ENCODE measurements at places on chromosomes 7 and 10.

GRCh38 chr7:133910761-133911160 is 216.4 kb upstream of the LRGUK start:
- no peak for DNase-seq

- peak; percentile 67 for DNase-seq
These were observed 7.8 kb downstream of the HPS6 start for GRCh38 chr10:102072673-102073527.

- DNase-seq, result no peak
These were observed 2.4 kb downstream of the MIOS start for GRCh38 chr7:7569081-7569527.

DNA sequence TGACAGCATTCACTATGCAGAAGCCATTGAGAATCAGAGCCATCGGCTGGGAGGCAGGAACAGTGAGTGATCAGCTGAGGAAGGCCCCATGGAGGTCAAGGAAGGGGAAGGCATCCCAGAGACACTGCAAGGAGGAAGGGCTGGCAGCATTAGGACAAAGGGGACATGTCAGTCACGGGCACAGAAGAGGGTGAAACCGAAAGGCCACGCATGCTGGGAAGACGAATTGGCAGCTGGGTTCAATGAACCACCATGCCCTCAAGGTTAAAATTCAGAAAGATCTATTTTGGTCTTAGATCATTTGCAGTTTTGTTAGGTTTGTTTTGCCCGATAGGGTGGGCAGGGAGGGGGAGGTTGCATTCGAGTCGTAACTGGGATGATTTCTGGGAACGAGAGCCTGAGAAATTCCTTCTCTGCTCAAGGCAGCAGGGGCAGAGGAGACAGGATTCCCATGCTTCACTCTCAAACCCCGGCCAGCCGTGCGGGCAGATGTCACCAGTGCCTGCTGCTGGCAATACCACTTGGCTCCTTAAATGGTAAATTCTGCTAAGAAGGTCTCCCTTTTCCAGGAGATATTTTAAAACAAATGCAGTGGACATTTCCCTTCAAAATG is 57.7 kb downstream of the ASB13 start:
- DNase-seq, result no peak

DNA sequence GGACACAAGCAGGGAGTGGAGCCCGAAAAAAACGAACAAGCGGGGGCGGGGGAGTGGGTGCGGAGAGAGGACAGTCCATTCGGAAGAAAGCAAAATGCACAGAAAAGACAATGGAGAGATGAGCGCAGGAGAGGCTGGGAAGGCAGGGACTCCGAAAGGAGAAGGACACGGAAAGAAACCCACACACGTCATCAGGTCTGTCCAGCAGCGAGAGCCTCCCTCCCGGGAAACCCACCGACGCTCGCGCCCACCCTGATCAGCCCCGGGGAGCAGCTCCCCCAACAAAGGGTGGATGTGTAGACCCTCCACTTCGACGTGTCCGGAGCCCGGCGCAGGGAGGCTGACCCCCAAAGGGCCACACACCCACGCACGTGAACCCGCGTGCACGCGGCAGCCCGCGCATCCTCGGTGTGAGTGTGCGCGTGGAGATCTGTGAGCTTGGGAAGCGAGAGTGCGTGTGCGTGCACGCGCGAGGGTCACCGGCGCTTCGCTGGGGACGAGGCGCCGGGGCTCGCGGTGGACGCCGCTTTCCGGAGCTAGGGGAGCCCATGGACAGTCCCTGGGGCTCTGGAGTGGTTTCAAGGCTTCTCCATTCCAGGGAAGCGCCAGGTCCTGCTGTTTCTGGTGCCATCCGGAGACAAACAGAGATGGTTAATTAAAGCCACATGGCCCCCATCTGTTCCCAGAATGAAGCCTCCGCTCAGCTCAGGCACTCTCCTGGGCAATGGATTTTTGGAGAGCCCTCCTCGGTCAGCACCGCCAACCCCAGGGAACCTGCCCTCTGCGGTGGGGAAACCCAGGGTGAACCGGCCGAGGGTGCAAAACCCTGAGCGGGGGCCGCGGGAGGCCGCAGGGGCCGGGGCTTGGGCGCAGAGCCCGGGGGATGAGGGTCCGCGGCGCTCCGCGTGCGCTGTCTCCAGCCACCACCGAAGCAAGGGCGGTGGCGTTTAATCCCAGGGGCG is 916 bp downstream of the LAMB1 start:
- peak; percentile 1 for DNase-seq

- no peak for DNase-seq
These were observed 179.3 kb downstream of the TFEC start for GRCh38 chr7:115851291-115851690.

DNA sequence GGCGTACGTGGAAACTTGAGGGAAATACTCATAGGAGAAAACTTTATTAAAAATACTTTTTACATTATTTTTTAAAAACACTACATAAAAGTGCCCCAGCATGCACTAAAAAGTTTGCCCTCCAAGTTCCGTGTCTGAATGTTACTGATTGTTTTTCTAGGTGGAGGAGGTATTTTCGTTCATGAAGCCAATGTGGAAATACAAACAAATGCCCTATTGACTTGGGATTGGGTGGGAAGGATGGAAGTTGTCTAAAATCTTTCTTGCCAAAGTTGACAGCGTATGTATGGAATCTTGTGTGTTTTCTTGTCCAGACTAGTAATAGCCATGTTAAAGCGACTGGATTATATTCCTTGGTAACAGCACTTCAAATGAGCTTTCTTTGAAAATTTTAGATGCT is 1.2 kb downstream of the PROSER2 start:
- DNase-seq, result no peak

DNA sequence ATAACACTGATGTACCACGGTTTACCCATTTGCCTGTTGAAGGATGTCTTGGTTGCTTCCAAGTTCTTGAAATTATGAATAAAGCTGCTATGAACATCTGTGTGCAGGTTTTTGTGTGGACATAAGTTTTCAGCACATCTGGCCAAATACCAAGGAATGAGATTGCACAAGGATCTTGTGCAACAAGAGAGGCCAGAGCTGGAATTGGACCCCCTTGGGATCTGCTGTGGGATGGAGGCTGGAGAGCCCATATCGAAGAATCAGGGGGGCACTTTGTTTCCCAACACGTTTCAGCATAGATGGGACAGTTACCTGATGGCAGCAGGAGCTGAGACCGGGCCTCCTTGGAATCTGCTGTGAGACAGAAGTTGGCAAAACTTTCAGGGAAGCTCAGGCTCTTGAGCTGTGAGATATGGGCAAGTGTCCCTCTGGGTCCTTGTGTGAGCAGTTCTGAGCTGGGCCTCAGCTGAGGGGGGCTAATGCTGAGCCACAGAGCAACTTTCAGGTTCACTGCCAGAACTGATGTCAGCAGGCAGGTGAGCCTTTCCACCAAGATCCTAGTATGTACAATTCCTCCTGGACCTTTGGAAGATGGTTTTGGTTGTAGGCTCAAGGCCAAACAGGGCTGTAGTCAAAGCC is 115.2 kb upstream of the RAB18 start:
- no peak for DNase-seq

GRCh38 chr7:77528368-77528767 is 8.7 kb upstream of the PTPN12 start:
- no peak for DNase-seq

DNA sequence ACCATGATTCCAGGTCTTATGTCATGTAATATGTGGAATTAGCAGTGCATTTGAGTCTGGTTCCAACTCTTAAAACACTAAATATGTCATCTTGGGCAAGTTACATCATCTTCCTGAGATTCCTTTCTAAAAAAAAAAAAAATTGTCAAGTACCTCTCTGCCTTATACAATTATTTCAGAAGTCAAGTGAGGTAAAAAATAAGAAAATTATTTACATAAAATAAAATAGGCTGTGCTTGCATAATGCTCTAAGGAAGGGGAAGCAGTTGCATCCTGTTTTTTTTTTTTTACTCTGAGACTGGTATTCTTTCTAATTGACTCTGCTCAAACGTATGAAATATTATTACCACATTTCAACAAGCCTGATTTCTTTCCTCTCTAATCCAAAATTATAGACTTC is 55.1 kb upstream of the SEMA3A start:
- DNase-seq, result no peak

DNA sequence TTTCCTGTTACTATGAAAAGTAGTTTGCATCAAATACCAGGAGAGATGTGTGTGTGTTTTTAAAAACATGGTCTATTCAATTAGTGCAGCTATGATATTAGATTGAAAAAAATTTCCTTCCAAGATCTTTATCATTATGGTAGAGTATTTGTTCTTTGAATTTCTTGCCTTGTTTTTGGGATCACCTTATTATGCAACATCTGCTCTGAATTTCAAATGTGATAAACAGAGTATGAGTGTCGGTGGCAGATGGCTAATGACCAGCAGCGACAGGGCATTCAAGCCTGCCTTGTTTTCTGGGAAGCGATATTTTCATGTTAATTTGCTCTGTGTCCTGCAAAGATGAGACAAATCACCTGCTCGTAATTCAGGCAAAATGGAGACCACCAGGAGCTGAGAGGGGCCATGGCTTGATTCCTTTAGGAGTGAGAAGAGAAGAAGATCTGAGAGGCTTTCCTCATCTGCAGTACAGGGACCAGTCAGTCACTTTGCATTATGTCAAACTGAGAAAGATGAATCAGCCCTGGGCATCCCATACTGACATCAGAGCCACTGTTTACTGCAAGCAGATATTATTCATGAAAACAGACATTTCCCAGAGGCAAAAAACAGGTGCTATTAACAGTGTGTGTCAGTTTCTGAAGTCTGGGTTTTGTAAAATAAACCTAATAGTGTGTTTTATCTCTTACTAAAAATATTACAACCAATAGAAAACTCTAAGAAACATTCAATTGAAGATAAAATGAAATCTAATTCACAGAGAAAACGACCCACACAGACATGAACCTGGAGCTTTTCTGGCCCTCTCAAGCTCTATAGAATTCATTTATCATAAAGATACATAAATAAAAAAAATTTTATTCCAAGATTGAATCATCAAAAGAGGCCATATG is 67.6 kb downstream of the CDK6 start:
- DNase-seq, result peak; percentile 31

DNA sequence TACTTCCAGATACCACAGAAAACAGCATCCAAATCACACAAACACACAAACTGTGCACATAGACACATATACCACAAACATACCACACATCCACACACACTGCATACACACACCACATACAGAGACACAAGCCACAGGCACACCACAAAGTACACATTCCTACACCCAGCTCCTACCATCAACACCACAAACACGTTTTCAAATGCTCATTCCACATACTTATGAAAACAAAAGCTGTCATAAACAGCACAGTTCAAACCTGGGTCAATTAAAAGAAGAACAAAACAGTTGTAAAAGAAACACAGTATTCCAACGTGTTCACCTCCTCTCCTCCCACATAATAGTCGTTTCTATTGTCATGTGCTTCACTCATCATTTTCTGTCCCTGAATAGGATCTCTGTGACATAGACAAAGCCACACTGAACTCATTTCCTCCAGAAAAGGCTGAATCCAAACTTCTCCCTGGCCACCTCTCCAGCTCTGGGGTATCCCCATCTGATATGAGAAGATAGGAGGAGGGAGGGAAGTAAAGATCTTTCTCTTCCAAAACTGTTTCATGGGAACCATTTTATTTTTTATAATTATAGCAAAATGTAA is 89.2 kb downstream of the CXCL12 start:
- DNase-seq, result no peak

DNA sequence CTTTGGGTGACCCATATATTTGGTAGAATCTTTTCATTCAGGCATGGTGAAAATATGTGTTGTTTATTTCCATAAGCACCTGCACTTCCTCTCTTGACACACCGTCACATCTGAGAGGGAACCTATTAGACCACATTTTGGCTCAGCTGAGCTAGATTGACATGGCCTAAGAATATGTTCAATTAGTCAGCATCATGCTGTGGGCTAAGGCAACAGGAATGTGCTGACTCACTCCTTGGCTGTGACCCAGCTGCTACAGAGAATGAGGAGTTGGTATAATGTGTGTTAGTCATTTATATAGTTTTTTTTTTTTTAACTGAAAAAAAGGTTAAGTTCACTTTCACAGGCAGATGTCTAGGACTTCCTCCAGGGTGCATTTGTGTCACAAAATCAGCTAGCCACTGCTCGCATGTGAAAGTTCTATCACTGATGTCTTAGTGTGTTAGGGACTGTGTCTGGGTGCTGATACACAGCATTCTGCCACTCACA is 180.6 kb downstream of the SEMA3E start:
- peak; percentile 8 for DNase-seq

DNA sequence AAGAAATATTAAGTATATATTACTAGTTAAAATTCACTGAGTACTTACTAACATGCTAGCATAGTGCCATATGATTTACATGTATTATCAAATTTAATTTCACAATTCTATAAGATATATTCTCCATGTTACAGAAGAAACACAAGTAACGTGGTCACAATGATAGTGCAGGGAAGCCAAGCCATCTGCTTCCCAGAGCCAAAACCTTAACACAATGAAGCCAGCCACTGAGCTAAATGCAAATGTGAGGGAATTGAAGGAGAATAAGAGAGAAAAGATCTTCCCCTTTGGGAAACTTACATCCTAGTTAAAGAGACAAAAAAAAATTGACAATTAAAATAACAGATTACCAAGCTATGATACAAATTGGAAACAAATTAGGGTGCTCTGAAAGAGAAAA is 63.6 kb downstream of the ELAPOR2 start:
- no peak for DNase-seq

- DNase-seq, result no peak
These were observed 71.5 kb downstream of the PTF1A start for GRCh38 chr10:23263441-23264164.

DNA sequence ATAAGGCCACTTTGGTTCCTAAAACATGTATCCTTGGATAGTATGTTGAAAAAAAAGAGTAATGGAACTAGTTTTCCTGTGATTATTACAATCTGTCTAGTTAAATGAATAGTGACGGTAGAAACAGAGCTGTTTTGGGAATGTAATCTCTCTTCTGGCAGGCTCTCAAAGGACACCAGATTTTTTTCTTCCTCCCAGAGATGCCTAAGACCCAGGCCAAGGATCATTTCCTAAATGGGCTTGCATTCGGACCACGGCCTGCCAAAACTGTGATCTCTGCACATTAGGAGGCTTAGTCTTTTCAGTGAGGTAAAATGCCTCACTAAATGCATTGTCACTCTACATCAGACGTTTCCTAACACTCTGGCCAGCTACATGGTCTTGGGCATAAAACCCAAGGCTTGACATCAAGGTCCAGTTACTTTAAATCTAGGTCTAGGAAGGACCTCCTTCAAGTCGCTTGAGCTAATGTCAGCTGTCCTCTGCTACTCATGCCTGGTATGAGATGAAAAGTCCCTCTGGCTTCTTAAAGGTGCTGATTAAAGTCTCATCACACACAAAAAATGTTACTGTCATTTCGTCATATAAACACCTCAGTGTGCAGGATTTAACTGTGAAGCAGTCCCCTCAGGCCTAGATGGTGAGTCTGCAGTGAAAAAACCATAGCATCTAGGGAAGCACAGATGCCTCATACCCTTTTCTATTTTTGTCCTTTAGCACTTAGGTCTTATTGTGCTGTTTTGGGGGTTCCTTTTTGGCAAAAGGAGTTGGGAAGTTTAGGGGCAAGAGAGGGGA is 47.7 kb downstream of the DLD start:
- no peak for DNase-seq

GRCh38 chr10:12945690-12946359 is 55.7 kb downstream of the CCDC3 start:
- DNase-seq, result no peak

Measured in amygdala (tissue), 56 donors.